ENCODE measurements at places on chromosomes 2 and 18.

DNA sequence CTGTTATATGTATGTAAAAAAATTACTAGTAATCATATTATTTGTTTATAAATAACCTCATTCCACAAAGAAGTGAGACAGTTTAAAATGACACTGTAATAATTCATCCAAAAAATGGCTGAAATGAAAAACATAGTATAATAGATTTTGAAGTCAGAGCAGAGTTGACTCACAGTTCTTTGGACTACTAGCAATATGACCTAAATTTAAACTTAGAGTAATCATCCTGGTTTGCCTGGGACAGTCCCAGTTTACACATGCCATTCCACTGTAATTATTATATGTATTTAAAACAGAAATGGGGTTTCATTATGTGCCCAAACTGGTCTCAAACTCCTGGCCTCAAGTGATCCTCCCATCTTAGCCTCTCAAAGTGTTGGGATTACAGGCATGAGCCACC, 48.3 kb downstream of the CCDC88A start:
- H3K27me3 ChIP-seq, result no peaks in the 10 kb centered on the region
- H3K4me1 ChIP-seq, result no peaks in the 10 kb centered on the region
- H3K27ac ChIP-seq, result no peak overlapping the region
- H3K4me3 ChIP-seq, result no peak overlapping the region
- DNase-seq, result no peak
- H3K36me3 ChIP-seq, result no peaks in the 10 kb centered on the region

GRCh38 chr2:154133823-154134222, 262.1 kb downstream of the GALNT13 start:
- H3K4me1 ChIP-seq, result no peaks in the 10 kb centered on the region
- DNase-seq, result no peak
- no peak overlapping the region for H3K4me3 ChIP-seq
- no peaks in the 10 kb centered on the region for H3K36me3 ChIP-seq
- H3K27me3 ChIP-seq, result no peaks in the 10 kb centered on the region

- no peak for DNase-seq
- no peak overlapping the region for H3K27ac ChIP-seq
- no peaks in the 10 kb centered on the region for H3K27me3 ChIP-seq
- no peak overlapping the region for H3K4me3 ChIP-seq
- H3K36me3 ChIP-seq, result no peaks in the 10 kb centered on the region
These were observed 161.0 kb upstream of the ZFP36L2 start for GRCh38 chr2:43387092-43388062.

GRCh38 chr2:230735884-230736283, 23.2 kb downstream of the CAB39 start:
- DNase-seq, result no peak
- no peak overlapping the region for H3K4me3 ChIP-seq
- no peaks in the 10 kb centered on the region for H3K36me3 ChIP-seq
- H3K27ac ChIP-seq, result no peak overlapping the region
- H3K27me3 ChIP-seq, result no peaks in the 10 kb centered on the region
- no peaks in the 10 kb centered on the region for H3K4me1 ChIP-seq

DNA sequence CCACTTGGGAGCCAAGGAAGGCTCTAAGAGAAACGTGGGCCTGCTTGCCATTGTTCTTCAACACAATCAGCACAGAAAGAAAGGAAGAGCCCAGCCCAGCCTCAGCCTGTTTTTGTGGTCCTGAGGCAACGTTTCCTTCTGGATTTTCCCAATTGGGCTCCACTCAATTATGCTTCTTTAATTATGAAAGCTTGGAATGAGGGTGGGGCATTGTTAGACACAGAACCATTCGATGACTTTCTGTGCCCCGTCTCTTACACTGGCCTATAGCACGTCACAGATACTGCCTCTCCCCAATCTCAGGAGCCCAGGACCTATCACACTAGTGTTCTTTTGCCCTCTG, 207.4 kb downstream of the ZFP36L2 start:
- no peaks in the 10 kb centered on the region for H3K36me3 ChIP-seq
- H3K4me3 ChIP-seq, result no peak overlapping the region
- H3K27me3 ChIP-seq, result no peaks in the 10 kb centered on the region
- H3K4me1 ChIP-seq, result peaks cover 2% of the 10 kb centered on the region
- no peak overlapping the region for H3K27ac ChIP-seq

DNA sequence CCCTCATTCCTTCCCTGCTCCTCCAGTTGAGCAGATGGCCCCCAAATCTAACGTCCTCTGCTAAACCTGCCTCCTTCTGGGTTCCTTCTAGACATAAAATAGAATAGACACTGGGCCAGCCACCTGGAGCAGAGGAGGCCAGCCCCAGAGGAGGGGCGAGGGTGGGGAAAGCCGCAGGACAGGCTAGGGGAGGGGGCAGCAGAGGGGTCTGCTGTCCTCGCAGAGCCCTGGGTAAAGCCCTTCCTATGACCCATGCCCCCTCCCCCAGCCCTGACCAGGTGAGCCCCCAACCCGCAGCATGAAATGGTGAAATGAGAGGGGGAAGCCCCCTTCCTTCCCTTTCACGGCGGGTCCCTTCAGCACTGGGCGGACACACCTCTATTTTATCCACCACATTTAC, 7.8 kb downstream of the MFSD2B start:
- H3K36me3 ChIP-seq, result no peaks in the 10 kb centered on the region
- DNase-seq, result no peak
- no peak overlapping the region for H3K4me3 ChIP-seq
- H3K27ac ChIP-seq, result no peak overlapping the region

DNA sequence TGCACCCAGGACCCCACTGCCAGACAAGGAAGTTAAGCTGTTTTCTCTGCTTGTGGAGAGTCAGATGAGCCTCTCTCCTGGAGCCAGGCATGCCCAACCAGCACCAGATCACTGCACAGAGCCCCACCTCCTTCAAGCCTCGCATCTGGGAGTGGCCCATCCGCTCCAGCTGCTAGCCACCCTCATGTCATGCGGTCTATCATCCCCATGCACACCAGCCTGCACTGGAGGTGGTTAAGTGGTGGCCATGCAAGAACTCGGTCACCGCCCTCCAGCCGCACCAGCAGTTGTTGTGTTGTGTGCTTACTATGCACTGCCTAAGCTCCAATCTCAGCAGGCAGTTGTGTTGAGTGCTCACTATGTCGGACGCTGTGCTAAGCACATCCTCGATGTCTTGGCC, 177.9 kb upstream of the SLC14A2 start:
- no peaks in the 10 kb centered on the region for H3K4me1 ChIP-seq
- no peaks in the 10 kb centered on the region for H3K27me3 ChIP-seq
- no peak overlapping the region for H3K4me3 ChIP-seq
- H3K36me3 ChIP-seq, result no peaks in the 10 kb centered on the region
- DNase-seq, result no peak
- no peak overlapping the region for H3K27ac ChIP-seq

GRCh38 chr2:129490641-129491040, 488.8 kb upstream of the RAB6C start:
- no peaks in the 10 kb centered on the region for H3K4me1 ChIP-seq
- no peak overlapping the region for H3K4me3 ChIP-seq
- no peaks in the 10 kb centered on the region for H3K36me3 ChIP-seq
- H3K27ac ChIP-seq, result no peak overlapping the region
- peak; percentile 6 for DNase-seq
- H3K27me3 ChIP-seq, result no peaks in the 10 kb centered on the region

DNA sequence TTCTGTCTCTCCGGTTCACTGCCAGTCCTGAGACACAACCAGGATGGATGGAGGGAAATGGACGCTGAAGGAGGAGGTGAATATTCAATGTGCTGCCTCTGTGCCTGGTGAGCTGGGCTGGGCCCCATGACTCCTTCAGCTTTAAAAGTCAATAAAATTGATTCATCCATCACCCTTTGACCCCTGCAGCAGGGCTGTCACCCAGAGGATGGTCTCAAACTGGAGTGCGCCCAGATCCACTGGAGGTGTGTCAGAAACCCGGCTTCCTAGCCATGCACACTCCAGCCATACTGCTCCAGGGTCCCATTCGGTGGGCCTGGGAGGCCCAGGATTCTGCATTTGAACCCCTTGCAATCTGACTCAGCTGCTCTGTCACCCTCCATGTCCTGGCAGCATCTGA, 94.1 kb upstream of the BOD1L2 start:
- no peaks in the 10 kb centered on the region for H3K27me3 ChIP-seq
- no peak overlapping the region for H3K27ac ChIP-seq
- no peaks in the 10 kb centered on the region for H3K36me3 ChIP-seq

GRCh38 chr2:227079726-227080125, 84.3 kb downstream of the COL4A4 start:
- no peaks in the 10 kb centered on the region for H3K4me1 ChIP-seq
- no peaks in the 10 kb centered on the region for H3K36me3 ChIP-seq
- H3K27ac ChIP-seq, result no peak overlapping the region

- H3K4me3 ChIP-seq, result no peak overlapping the region
- no peaks in the 10 kb centered on the region for H3K4me1 ChIP-seq
- no peak overlapping the region for H3K27ac ChIP-seq
- no peaks in the 10 kb centered on the region for H3K27me3 ChIP-seq
These were observed 46.3 kb downstream of the PPP1R1C start for GRCh38 chr2:182031956-182032355.

- DNase-seq, result peak; percentile 57
- peaks cover 1% of the 10 kb centered on the region for H3K36me3 ChIP-seq
- H3K27me3 ChIP-seq, result no peaks in the 10 kb centered on the region
- no peaks in the 10 kb centered on the region for H3K4me1 ChIP-seq
- no peak overlapping the region for H3K27ac ChIP-seq
- peak overlapping the region; percentile 16 for H3K4me3 ChIP-seq
These were observed 676 bp downstream of the KLHL23 start for GRCh38 chr2:169734169-169734847.

DNA sequence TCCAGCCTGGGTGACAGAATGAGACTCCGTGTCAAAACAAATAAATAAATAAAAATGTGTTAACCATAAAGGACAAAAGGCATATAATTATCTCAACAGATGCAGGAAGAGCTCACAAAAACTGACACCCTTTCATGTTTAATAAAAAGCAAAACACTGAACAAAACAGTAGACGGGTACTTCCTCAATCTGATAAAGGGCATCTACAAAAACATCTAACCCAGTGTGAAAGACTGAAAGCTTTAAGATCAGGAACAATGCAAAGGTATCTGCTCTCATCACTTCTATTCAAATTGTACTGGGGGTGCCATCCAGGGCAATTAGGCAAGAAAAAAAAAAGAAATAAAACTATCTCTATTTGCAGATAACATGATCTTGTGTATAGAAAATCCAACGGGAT, 11.7 kb upstream of the NCL start:
- no peak for DNase-seq
- no peaks in the 10 kb centered on the region for H3K36me3 ChIP-seq
- no peak overlapping the region for H3K4me3 ChIP-seq

DNA sequence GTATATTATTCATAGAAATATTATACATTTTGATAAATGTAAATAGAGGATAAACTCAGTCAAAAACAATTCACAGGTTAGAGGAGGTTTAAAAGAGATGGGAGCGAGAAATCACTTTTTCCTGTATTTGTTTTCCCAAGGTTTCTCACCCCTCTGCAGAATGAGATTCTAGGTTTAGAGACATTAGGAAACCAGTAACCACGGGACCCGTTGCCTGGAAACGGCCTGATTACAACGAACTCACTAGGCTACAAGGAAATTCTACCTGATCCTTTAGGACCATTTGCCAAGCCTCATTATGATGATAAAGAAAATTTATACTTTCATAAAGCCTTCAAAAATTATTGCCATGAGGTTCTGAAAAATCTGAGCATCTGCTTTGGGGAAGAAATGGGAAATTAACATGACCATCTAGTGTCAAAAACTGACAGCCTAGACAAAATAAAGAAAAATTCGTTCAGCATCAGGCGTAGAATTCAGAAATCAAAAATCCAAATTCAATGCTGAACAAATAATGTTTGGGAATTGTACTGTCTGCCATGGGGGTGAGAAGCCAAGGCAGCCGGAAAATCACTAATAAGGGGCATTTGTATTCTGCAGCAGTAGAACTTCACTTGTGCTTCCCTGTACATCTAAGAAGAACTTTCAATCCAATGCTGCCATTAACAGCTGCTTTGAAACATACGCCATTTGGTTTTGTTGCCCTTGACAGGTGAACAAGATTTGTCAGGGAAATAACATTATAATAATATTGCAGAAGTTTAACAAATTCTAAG, 262.3 kb downstream of the NRXN1 start:
- H3K36me3 ChIP-seq, result no peaks in the 10 kb centered on the region
- no peak overlapping the region for H3K27ac ChIP-seq
- no peak overlapping the region for H3K4me3 ChIP-seq
- H3K4me1 ChIP-seq, result peaks cover 11% of the 10 kb centered on the region
- peak; percentile 71 for DNase-seq

- H3K4me1 ChIP-seq, result no peaks in the 10 kb centered on the region
- no peak for DNase-seq
These were observed 212.0 kb downstream of the SPAG16 start for GRCh38 chr2:213496226-213496625.

- DNase-seq, result peak; percentile 50
- H3K27ac ChIP-seq, result peak overlapping the region; percentile 5
- no peaks in the 10 kb centered on the region for H3K27me3 ChIP-seq
- no peak overlapping the region for H3K4me3 ChIP-seq
- H3K36me3 ChIP-seq, result no peaks in the 10 kb centered on the region
These were observed 78.5 kb downstream of the RHOB start for GRCh38 chr2:20525041-20526035.

DNA sequence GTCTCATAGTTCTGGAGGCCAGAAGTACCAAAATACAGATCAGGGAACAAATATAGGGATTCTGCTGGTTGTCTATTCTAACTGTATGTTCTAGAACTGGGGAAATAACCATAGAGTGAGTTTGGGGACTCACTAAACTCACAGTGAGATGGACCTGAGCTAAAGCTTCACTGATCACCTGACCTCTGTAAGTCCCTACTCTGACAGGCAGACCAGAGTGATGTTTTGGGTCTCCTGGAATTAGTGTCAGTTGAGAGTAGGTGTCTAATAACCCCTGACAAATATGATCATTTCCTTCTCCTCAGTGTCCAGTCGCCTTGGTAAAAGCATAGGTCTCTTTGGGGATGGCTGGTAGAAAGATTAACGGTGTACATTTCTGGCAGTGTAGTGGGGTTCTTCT, 14.2 kb downstream of the PIKFYVE start:
- DNase-seq, result no peak
- H3K4me1 ChIP-seq, result no peaks in the 10 kb centered on the region
- H3K36me3 ChIP-seq, result peaks cover 5% of the 10 kb centered on the region

GRCh38 chr2:48733067-48733503, 22.4 kb downstream of the LHCGR start:
- no peak overlapping the region for H3K4me3 ChIP-seq
- H3K27me3 ChIP-seq, result no peaks in the 10 kb centered on the region
- no peaks in the 10 kb centered on the region for H3K4me1 ChIP-seq
- no peak for DNase-seq
- no peak overlapping the region for H3K27ac ChIP-seq

GRCh38 chr2:209380293-209380692, 43.6 kb upstream of the MAP2 start:
- H3K36me3 ChIP-seq, result no peaks in the 10 kb centered on the region
- H3K4me3 ChIP-seq, result no peak overlapping the region
- DNase-seq, result no peak
- no peaks in the 10 kb centered on the region for H3K4me1 ChIP-seq

GRCh38 chr18:2082676-2083075, 488.6 kb downstream of the METTL4 start:
- no peaks in the 10 kb centered on the region for H3K27me3 ChIP-seq
- peak; percentile 76 for DNase-seq
- no peaks in the 10 kb centered on the region for H3K36me3 ChIP-seq
- no peak overlapping the region for H3K4me3 ChIP-seq
- H3K27ac ChIP-seq, result no peak overlapping the region
